ENCODE measurements at places on chromosomes 2 and 18. TPM values are rescaled to one million over a fixed set of nuclear protein-coding genes. Genes with fewer than 3 reads are reported as not detected.

The IL1RL1 gene
- not detected for total RNA-seq

The PSMD1 gene
- 179 TPM for total RNA-seq

The KCNE4 gene
- total RNA-seq: not detected

The CD8A gene
- 0.39 TPM for total RNA-seq

The ERLEC1 gene
- 23.8 TPM for total RNA-seq

DNA sequence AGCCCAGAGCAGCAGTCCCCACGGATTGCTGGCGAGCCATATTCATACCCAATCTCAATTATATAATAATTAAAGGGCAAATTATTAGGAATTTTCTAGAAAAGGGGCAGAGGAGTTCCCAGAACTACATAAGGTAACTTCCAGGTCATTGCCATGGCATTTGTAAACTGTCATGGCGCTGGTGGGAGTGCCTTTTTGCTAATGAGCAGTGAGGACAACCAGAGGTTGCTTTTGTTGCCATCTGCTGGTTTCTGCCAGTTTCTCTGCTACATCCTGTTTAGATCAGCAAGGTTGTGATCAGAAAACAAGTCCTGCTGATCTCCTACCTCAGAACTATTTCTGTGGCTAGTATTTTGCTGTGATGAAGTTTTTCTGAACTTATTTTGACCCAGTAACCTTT is 159.8 kb upstream of the PIEZO2 start:
- H3K36me3 ChIP-seq: no peaks in the 10 kb centered on the region
- no peak overlapping the region for H3K4me3 ChIP-seq
- no peak overlapping the region for H3K27ac ChIP-seq

- H3K4me1 ChIP-seq: no peaks in the 10 kb centered on the region
- DNase-seq: no peak
- H3K4me3 ChIP-seq: no peak overlapping the region
Observed at GRCh38 chr2:106284255-106284654, 90.2 kb upstream of the UXS1 start.

DNA sequence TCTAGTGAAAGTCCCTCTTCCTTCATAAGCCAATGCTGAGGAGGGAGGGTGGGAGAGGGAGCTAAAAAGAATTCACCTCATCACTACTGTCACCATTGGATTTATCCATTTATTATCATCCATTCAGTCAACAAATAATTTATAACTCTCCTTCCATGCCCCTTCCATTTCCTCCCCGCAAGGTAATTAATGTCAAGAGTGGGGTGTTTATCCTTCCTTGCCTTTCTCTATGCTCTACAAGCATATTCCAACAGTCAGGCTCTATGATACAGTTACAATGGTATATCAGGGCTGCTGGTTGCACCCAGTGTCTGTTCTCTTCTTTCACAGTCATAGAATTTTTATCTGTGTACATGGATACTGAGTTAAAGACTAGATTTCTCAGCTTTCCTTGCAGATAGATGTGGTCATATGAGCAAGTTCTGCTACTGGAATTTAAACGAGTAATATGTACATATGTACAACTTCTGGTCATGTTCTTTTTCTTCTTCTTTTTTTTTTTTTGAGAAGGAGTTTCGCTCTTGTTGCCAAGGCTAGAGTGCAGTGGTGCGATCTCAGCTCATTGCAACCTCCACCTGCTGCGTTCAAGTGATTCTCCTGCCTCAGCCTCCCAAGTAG is 5.1 kb upstream of the MFSD6 start:
- H3K4me3 ChIP-seq: no peak overlapping the region
- H3K27me3 ChIP-seq: peaks cover 12% of the 10 kb centered on the region
- DNase-seq: no peak
- H3K36me3 ChIP-seq: no peaks in the 10 kb centered on the region
- H3K27ac ChIP-seq: no peak overlapping the region

DNA sequence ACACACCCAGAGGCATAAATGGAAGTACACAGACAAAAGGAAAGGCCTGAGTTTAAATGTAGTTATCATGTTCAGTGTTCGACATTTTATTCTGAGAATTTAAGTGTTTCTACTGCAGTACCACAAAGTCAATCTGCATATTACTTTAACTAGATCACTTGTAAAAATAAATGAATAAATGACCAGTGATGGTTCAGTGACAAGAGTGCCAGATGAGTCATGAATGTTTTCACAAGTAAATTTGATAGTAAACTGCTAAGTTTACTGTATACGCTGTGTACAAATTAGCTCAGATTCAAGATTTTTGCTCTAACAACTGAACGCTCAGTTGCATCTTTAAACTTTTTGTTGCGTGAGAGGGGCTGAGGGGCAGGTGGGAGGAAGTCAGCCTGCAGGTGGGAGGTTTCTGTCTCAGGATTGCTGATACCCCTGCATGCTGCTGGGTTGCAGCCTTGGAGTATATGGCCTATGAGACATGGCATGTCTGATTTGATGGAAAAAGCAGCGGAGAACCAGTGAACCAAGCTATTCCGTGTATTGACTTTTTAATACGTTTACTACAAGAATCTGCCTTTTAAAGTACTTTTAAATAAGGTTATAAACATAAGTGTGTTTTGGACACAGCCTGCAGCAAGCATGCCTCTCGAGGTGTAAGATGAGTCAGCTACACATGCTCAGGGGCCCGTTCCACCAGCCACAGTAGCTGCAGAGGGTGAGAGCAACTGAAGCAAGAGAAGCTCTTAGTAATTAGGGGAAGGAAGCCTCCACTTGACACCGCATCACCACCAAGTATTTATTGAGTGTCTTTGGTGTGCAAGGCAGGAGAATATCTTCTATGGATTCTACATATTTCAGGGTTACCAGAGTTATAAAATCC is 245.1 kb downstream of the NEDD4L start:
- no peak overlapping the region for H3K4me3 ChIP-seq
- H3K36me3 ChIP-seq: no peaks in the 10 kb centered on the region
- peaks cover 9% of the 10 kb centered on the region for H3K4me1 ChIP-seq
- no peak overlapping the region for H3K27ac ChIP-seq

DNA sequence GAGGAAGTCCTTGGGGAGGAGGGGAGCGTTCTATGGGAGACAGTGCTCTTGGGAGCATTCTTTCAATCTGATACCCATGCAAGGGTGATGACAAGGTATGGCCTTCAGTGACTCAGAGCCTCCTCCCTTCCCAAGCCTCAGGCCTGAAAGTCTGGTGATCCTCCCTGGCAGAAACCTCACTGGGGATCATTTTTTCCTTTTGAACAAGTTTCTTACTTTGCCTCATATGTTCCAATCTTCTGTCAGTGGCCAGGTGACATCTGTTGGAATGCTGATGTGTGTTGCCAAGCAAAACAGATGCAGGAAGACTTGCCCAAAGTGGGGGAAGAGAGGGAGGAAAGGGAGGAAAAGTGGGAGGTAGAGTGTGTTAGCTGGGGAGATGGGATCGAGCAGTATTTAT is 224.8 kb downstream of the NEDD4L start:
- no peak for DNase-seq
- H3K4me1 ChIP-seq: peaks cover 4% of the 10 kb centered on the region
- H3K4me3 ChIP-seq: no peak overlapping the region
- no peaks in the 10 kb centered on the region for H3K27me3 ChIP-seq
- 0 out of 2 replicates have a peak overlapping the region, but pooled peaks have one; percentile 23 for H3K27ac ChIP-seq

DNA sequence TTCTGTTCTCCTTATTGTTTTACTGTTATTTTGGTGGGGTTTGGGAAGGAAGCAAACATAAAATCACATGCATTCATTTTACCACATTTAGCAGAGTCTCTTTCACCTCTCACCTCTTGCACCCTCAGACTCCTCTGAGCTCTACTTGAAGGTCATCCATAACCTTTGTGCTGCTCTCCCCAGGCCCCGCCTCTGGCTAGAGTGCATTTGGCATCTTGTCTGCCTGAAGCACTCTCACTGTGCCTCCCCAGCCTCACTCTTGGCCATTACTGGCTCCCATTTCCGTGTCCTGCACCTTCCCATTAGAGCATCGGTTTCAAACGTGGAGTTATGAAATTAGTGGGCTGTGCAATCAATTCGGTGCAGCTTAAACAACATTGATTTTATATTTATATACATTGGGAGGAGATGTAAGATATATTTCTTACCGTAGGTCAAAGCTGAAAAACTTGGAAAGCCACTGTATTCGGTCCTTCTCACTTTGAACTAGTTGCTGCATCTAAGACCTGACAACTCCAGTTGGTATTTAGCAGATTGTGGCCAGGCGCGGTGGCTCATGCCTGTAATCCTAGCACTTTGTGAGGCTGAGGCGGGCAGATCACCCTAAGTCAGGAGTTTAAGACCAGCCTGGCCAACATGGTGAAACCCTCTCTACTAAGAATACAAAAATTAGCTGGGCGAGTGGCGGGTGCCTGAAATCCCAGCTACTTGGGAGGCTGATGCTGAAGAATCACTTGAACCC is 6.9 kb upstream of the ZFAND2B start:
- no peak for DNase-seq
- H3K36me3 ChIP-seq: no peaks in the 10 kb centered on the region
- H3K27ac ChIP-seq: no peak overlapping the region
- no peaks in the 10 kb centered on the region for H3K27me3 ChIP-seq

- no peak for DNase-seq
- no peaks in the 10 kb centered on the region for H3K36me3 ChIP-seq
- H3K27me3 ChIP-seq: no peaks in the 10 kb centered on the region
- no peak overlapping the region for H3K4me3 ChIP-seq
- no peak overlapping the region for H3K27ac ChIP-seq
Observed at GRCh38 chr2:223008162-223008561, 43.8 kb upstream of the KCNE4 start.

DNA sequence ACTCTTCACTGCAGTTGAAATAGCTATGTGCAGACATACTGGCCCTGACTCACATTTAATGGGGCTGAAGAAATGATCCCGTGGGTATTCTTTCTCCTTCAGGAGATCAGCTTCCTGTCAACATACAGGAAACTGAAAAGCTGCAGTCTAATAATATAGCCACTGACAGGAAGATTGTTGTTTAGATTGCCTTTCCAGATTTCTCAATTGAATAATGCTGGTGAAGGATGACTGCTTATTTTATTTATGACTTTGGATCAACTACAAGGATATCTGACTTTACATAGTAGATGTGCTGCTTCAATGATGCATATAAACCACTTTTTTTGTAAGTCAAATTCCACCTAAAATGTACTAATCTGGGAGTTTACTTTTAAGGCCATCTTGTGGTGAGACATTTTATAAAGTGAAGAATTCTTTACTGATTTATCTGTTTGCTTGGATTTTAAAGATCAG is 93.4 kb upstream of the MAP4K3 start:
- H3K4me1 ChIP-seq: no peaks in the 10 kb centered on the region
- no peaks in the 10 kb centered on the region for H3K27me3 ChIP-seq
- no peak overlapping the region for H3K27ac ChIP-seq
- no peaks in the 10 kb centered on the region for H3K36me3 ChIP-seq
- no peak overlapping the region for H3K4me3 ChIP-seq

GRCh38 chr2:170680172-170680941 is 34.8 kb upstream of the SP5 start:
- H3K27ac ChIP-seq: no peak overlapping the region
- peaks cover 3% of the 10 kb centered on the region for H3K4me1 ChIP-seq
- no peak overlapping the region for H3K4me3 ChIP-seq
- no peaks in the 10 kb centered on the region for H3K36me3 ChIP-seq
- H3K27me3 ChIP-seq: no peaks in the 10 kb centered on the region

DNA sequence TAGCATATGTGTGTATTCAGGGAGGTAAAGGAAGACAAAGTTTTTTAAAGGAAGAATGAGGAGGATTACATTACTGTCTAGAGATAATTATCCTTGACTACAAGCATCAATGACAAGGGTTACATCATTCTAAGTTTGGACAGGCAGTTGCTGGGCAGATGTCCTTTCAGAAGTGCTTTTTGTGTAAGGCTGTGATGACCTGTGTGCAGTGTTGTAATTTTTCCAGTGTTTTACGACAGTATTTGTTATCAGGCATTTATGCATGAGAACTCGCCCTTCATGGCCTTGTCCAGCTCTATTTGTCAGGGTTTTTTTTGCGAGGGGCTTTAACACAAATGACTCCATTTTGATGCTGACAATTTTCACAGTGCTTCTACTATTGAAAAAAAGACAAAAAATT is 658.3 kb upstream of the NXPH2 start:
- no peaks in the 10 kb centered on the region for H3K4me1 ChIP-seq
- no peaks in the 10 kb centered on the region for H3K27me3 ChIP-seq
- H3K36me3 ChIP-seq: no peaks in the 10 kb centered on the region

GRCh38 chr2:157627594-157628476 is 829 bp downstream of the ACVR1C start:
- H3K4me1 ChIP-seq: no peaks in the 10 kb centered on the region
- peaks cover 28% of the 10 kb centered on the region for H3K27me3 ChIP-seq
- no peaks in the 10 kb centered on the region for H3K36me3 ChIP-seq
- H3K4me3 ChIP-seq: peak overlapping the region; percentile 42
- no peak for DNase-seq

DNA sequence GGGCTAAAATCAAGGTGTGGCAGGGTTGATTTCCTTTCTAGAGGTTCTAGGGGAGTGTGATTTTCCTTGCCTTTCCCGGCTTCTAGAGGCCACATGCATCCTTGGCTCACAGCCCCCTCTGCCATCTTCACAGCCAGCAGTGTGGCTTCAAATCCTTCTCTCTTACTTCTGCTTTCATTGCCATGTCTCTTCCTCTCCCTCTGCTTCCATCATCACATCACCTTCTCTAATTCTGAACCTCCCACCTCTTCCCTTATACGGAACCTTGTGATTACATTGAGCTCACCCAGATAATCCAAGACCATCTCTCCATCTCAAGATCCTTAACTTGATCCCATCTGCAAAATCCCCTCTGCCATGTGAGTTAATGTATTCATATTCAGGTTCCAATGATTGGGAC is 56.2 kb upstream of the RMDN2 start:
- no peaks in the 10 kb centered on the region for H3K4me1 ChIP-seq
- no peak overlapping the region for H3K4me3 ChIP-seq
- H3K36me3 ChIP-seq: no peaks in the 10 kb centered on the region
- H3K27me3 ChIP-seq: no peaks in the 10 kb centered on the region

GRCh38 chr2:118992740-118993391 is 50.9 kb downstream of the MARCO start:
- H3K27me3 ChIP-seq: no peaks in the 10 kb centered on the region
- peak; percentile 30 for DNase-seq
- no peaks in the 10 kb centered on the region for H3K4me1 ChIP-seq

GRCh38 chr2:127047054-127047453 is 59.9 kb downstream of the BIN1 start:
- H3K4me3 ChIP-seq: no peak overlapping the region
- no peak overlapping the region for H3K27ac ChIP-seq
- no peak for DNase-seq

DNA sequence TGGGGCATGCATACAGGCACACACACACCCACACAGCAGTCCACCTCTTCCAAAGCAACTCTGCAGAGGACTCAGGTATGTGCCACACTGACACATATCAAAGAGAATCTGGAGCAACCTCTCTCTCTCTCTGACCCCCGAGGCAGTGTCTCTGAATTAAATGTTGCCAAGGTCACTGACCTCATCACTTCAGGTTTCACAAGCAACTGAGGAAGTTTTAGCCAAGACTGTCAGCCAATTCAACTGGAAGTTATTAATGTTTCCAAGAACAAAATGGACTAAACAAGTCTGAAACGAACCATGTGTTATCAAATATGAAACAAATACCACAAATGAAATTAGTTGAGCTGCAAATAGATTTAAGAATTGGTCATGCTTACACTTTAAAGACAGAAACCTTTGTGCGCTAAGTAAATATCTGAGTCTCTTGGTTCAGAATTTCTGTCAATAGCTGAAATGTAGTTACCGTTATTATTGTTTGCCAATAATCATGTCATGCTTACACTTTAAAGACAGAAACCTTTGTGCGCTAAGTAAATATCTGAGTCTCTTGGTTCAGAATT is 86.1 kb downstream of the SLC25A12 start:
- no peaks in the 10 kb centered on the region for H3K4me1 ChIP-seq
- no peaks in the 10 kb centered on the region for H3K27me3 ChIP-seq
- no peak for DNase-seq
- no peak overlapping the region for H3K4me3 ChIP-seq

GRCh38 chr2:190782264-190782663 is 98.4 kb upstream of the GLS start:
- H3K36me3 ChIP-seq: no peaks in the 10 kb centered on the region
- H3K4me1 ChIP-seq: peaks cover 6% of the 10 kb centered on the region
- H3K27ac ChIP-seq: no peak overlapping the region
- H3K27me3 ChIP-seq: no peaks in the 10 kb centered on the region

All from H1 (cell line).